ENCODE measurements at places on chromosomes 2 and 18.

GRCh38 chr2:159515441-159515840 is 100.9 kb downstream of the BAZ2B start:
- DNase-seq: no peak

GRCh38 chr2:167212014-167212648 is 323.9 kb downstream of the XIRP2 start:
- DNase-seq: peak; percentile 53

DNA sequence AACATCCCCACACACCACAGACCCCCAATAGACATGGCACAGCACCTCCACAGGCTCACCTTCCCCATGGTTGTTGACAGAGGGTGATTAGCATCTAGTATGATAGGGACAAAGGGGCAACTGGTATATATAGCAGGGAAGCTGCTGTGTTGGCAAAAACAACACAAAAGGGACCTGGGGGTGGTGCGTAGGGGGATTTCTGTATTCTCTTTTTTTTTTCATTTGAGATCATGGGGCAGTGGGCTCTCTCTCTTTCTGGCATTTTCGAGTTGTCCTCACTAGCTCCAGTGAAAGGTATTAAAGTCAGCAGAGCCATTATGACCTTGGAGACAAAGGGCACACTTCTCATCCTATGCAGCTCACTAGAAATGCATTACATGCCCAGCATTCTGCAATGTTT is at the start of gene CRYGA:
Gene CRYGA (minus strand): TSS at position 101 of the 400 bp plus-strand sequence. CDS start 33 bp downstream, at position 68.
- DNase-seq: no peak

DNA sequence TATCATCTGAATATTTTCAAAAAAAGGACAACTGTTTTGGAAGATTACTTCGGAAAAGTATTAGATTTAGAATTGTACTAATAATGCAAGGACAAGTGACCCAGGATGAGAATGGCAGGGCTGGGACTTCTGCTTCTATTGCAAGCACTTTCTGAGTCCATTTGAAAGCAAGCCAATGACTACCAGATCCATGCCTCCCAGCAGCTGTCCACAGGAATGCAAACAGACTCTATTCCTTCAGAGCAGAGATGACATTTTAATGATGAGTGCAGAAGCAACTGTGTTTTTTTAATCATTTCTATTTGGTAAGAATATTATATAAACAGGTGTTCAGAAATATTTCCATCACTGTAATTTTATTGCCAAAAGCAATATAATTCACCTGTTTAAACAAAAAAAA is 456.7 kb downstream of the SOX11 start:
- DNase-seq: no peak

DNA sequence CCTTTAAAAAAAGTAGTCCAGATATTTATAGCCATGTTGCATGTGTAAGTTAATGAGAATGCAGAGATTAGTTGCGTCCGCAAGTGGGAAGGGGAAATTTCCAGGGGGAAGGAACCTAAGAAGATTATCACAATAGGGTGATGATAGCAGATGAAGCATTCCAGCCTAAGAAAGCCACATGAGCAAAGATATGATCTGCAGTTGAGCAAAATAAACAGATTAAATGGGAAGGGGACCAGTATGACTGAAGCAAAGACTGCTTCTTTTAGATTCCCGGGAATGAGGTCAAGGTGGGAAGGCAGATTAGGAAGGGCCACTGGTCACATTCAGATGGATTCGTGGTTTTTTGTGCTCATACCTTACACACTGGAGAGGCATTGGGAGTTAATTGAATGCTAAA is 154.6 kb upstream of the CDH2 start:
- DNase-seq: no peak

GRCh38 chr2:30146337-30147195 is at the start of gene YPEL5:
Gene YPEL5 (plus strand): TSS chr2:30147007. CDS start chr2:30156652, 9,645 bp downstream.
- peak; percentile 100 for DNase-seq

DNA sequence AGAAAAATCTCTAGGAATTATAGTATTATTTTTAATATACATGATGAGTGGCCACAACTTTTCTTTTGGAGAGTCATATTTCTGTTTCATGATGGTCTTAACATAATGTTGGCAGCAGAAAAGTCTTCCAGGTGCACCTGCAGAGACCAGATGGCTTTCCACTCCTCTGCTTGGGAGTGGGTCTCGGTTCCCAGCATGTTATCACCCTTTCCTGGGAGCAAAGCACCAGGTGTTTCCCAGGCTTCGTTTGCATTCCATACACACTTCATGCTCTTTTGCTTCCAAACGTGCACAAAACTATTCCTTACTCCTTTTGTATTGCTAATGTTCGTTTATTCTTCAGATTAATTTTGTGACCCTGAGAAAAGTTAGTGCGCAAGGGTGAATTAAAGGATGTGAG is 305.2 kb downstream of the CDH2 start:
- no peak for DNase-seq

- peak; percentile 99 for DNase-seq
Observed at GRCh38 chr18:23422751-23423418, 30.2 kb upstream of the RIOK3 start.

DNA sequence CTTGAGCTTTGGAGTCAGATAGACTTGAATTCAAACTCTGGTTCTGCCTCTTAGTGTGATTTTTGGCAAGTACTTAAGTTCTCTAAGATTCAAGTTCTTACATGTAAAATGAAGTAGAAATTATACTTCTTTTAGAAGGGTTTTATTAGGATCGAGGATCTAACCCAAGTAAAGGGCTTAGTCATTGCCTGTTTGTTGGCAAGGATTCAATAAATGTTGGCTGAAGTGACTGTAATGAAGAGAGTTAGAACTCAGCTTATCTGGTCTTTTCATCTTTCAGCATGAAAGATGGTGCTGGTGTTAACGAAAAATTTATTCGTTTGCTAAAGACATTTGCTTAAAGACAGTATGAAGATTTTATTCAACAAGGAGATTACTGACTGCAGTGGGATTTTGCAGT is 315.9 kb upstream of the THUMPD2 start:
- DNase-seq: no peak

GRCh38 chr2:228056293-228057097 is 125.0 kb downstream of the SPHKAP start:
- DNase-seq: no peak

DNA sequence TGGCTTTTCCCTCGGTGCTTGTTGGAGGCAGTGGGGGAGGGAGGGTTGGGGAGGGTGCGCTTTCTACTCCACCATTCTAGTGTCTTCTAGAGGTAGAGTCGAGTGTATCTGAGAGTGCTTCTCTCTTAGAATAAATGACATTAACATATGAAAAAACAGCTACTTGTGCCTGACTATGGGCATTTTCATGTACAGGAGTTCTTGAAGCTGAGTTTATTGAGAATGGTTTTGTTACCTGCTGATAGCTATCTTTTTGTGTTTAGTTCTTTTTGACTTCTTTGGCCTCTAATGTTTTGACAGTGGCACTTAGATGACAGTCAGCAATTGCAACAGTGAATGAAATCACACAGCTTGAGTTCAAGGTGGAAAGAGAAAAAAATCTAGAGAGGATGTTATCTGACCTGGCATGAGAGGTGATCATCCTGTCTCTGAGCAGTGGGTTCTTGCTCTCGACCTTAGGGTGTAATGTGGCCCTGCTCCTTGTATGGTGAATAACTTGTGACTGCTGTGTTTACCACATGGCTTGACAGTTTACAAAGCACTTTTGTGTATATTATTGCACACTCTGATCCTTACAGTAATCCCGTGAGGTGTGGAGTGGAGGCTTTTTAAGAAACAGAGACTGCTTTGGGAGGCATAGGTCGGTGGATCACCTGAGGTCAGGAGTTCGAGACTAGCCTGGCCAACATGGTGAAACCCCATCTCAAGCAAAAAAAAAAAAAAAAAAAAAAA is 86.7 kb downstream of the AGAP1 start:
- no peak for DNase-seq

All from trophoblast cell (in vitro differentiated cells and primary cell).